ENCODE measurements at places on chromosomes 2 and 18.

GRCh38 chr18:45910405-45911023, 56.6 kb downstream of the EPG5 start:
- peak; percentile 43 for DNase-seq

DNA sequence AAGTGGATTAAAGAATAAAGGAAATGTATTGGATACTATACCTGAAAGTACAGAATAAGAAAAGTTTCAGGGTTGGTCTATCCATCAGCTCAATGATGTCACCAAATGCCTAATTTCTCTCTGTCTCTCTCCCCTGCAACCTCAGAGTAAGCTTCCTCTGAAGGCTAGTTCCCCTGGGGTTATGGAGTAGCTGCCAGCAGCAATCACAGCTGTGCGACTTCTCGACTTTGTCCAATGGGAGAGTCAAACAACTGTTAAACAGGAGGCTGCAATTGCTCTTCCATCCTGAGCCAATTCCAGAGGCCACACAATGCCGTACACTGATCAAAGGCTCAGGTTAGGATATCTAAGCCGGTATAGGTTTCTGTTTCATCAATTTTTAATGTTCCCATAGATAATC, 95.3 kb upstream of the FANCL start:
- no peak for DNase-seq

- no peak for DNase-seq
Observed at GRCh38 chr18:36819621-36820020, 9.2 kb downstream of the TPGS2 start.

DNA sequence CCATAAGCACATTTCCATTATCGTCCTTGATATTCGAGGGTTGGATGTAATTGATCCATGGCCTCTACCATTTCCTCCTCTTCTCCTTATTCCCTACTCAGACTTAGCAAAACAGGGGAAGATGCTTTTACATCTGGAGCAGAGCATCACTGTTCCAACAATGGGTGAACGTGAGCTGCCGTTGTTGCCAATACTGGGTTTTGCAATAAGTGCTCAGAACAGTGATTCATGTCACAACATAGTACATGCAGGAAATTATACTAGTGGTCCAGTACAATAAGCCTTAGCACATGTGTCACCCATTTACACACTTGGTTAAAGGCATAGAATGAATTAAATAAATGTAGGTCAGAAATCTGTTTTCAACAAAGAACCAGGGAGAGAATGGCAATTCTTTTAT, 112.4 kb downstream of the DCC start:
- DNase-seq, result no peak

GRCh38 chr18:53422896-53423295, 801.6 kb downstream of the MBD2 start:
- no peak for DNase-seq

DNA sequence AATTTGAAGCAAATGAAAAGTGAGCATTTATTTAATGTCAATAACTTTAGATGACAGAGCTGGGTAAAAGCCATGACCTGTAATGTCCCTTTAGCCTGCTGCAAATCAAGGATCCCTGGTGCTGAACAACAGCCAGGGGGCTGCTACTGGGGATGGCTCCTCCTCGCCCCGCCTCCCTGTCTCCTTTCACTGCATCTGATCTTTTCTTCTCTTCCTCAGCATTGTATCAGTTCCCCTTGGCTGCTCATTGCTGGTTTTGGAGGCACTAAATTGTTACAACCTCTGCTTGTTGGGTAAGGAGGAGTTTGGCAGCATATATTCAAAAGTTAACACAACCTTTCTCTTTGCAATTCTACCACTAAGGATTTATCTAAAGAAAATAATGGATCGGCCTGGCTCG, 236.3 kb upstream of the ID2 start:
- DNase-seq, result no peak

DNA sequence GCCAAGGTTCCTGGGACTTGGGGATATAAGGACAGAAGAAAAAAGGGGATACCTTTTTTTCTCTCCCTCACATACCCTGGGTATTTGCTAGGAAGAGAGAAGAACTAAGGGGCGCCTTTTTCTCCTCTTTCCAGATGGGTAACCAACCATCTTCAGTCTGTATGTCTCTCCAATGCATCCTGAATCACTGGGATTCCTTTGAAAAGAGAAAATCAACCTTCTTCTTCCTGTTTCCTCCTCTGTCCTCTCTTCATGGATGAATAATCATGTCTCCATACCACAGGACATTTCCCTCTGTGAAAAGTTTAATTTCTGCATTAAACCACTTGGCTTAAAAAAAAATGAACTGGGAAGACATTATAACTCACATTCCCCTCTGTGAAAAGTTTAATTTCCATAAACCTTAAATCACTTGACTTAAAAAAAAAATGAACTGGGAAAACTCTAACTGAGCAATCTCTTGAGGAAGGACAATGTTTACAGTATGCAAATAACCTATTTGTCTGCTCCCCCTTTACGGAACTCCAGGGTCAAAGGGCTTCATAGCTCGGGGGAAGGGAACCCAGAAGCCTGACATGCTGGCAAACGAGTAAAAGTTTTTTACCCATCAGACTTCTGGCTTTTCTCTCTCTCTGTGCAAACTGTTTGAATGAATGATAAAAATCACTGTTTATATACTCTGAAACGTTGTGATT, 56.7 kb upstream of the FAM98A start:
- DNase-seq, result no peak

- DNase-seq, result no peak
Observed at GRCh38 chr18:10727477-10727876, 201.7 kb downstream of the NAPG start.

GRCh38 chr2:36672199-36672598, 24.3 kb upstream of the VIT start:
- no peak for DNase-seq

GRCh38 chr2:128756365-128756717, 437.7 kb upstream of the HS6ST1 start:
- DNase-seq, result no peak

DNA sequence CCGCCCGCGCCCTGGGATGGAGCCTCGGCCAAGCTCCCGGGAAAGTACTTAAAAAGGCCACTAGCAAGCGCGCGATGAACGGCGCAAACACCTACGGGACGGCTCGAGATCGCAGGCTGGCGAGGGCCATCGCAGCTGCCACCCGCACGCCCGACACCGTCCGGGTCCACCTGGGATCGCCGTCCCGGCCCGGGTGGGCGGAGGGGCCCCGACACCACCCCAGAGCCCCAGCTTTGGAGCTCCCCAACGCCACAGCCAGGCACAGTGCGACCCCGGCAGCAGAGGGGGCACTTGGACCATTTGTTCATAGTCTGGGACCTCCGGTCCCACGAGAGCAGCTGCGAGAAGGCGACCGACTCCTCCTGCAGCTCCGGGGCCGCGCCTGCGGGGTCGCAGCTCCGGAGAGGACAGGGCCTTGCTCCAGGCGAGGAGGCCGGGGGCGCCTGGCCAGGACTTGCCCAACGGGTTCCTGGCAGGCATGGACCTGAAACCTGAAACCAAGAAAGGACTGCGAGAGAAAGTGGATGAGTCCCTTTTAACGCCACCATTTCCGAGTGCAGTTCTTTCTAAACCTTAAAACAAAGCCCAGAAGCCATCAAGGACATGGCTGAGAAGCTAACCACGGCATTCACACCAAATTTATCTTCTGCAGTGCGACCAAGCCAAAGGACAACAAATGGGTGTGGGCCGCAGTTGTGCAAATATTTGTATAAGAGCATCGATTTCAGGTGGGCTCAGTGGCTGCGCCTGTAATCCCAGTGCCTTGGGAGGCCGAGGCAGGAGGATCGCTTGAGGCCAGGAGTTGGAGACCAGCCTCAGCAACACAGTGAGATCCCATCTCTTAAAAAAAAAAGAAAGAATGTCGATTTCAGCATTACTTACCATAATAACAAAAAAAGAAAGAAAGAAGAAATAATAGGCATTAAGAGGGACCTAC, 54.0 kb upstream of the IMP4 start:
- no peak for DNase-seq

- no peak for DNase-seq
Observed at GRCh38 chr2:140734992-140735391, 1395.8 kb downstream of the LRP1B start.

GRCh38 chr2:12688893-12689292, 27.8 kb upstream of the TRIB2 start:
- DNase-seq, result no peak

- DNase-seq, result peak; percentile 77
Observed at GRCh38 chr2:28394331-28394877, 1.7 kb downstream of the FOSL2 start.

GRCh38 chr2:237472909-237473877, 13.9 kb upstream of the MLPH start:
- peak; percentile 85 for DNase-seq

DNA sequence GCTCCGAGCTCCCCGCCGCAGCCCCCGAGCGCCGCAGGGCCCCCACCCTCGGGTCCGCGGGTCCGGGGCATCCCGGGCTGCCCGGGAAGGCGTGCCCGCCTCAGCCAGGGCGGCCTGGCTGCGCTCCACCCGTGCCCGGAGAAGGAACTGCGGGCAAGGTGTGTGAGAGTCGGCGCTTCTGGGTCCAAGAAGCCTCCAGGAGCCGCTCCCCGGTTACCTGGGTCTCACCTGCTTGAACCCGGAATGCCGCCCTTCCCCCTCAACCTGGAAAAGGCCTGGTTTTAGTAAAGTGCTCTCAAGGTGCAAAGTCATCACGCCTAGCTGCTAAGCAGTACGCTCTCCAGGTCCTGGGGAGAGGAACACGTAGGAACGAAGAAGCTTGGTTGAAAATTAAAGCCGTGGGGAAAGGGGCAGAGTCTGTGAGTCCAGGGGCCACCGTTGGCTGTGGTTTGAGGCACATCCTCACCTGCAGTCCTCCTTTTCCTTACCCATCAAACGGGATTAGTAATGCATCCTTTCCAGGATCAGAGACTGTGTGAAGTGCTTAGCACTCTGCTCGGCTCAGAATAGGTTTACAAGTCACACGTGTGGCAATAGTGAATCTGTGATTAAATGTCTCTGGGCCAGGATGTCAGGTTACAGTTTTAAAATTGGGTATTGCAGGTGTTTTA, 1.2 kb downstream of the ASAP2 start:
- DNase-seq, result no peak

DNA sequence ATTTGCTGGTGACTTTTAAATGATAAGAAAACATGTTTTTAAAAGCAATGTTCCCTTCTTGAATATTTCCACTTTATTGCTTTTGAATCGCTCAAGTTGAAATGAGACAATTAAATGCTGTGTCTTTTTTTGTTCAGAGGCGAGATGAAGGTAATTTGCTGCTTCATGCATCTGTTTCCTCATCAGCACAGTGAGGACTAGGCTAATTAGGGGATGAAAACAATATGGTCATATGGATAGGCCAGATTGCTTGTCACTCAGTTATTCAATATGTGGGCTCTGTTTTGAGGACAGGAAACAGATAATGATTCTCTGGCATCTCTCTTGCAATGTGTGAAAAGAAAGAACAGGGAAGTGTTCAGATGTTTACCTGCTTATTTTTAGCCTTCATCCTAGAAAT, 61.0 kb downstream of the ERBB4 start:
- DNase-seq, result no peak

GRCh38 chr2:206890179-206890578, 49.1 kb upstream of the CPO start:
- DNase-seq, result no peak

GRCh38 chr2:19676770-19677169, 225.0 kb downstream of the TTC32 start:
- no peak for DNase-seq

- no peak for DNase-seq
Observed at GRCh38 chr2:238493880-238494572, 67.3 kb downstream of the ASB1 start.

- DNase-seq, result no peak
Observed at GRCh38 chr18:57922885-57923284, 119.8 kb upstream of the ATP8B1 start.

DNA sequence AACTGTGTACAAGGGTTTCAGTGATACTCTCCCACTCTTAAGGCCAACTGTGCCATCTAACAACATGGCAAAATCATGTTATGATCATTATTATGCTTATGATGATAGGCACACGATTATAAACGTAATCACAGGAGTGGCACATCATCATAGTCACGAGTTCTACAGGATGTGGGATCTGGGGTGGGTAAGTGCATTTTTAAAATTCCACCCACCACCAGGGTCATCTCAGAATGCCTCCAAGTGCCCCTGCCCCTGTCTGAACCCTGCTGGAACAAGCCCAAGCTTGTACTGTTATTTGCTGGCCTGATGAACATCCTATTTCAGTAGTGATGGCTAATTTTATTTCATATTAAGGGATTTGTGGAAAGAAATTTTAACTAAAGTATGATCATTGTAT, 117.8 kb downstream of the PTPRM start:
- no peak for DNase-seq

- DNase-seq, result no peak
Observed at GRCh38 chr18:7879717-7880116, 312.6 kb downstream of the PTPRM start.

- DNase-seq, result no peak
Observed at GRCh38 chr2:63029058-63029457, 21.6 kb upstream of the OTX1 start.

- no peak for DNase-seq
Observed at GRCh38 chr2:9332853-9333245, 90.5 kb downstream of the ITGB1BP1 start.

- DNase-seq, result no peak
Observed at GRCh38 chr2:54915101-54915500, 135.2 kb downstream of the RTN4 start.

GRCh38 chr2:51071191-51071590, 39.3 kb upstream of the NRXN1 start:
- no peak for DNase-seq

DNA sequence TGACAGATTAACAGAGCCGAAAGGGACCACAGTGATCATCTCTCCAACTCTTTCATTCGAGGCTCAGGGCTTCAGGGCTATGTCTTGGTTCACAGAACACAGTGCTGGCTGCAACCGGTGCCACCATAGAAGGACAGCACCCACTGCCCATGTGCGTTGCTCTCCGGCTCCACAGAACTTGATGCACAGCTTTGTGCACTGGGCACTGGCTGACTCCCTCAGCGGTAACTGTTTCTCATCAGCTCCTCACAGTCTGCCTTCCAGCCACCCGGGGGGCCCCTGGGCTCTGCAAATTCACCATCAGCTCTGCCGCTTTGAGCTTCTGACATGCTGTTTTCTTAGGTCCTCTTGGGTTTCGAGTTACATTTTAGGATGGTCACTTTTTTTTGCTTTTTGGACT, 124.3 kb upstream of the RAB12 start:
- no peak for DNase-seq

- DNase-seq, result no peak
Observed at GRCh38 chr2:128550801-128551416, 232.2 kb upstream of the HS6ST1 start.

DNA sequence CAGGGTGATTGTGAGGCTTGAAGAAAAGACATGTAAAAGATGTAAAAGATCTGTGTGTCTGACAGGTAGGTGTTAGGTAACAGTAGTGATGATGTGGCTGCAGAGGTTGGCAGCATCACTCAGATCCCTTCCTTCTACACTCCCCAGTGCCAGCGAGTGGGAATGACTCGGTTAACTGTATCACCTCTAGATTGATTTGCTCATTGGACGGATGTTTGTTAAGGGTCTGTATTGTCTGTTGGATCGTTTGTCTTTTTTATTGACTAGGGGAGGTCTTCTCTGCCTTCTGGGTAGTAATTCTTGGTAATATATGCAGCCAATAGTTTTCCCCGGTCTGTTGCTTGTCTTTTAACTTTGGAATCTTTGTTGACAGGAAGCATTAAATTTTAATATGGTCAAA, 44.8 kb upstream of the CNGA3 start:
- DNase-seq, result no peak

Data from upper lobe of left lung (tissue), 6 donors.